ENCODE measurements at places on chromosomes 5 and 9.

- DNase-seq, result no peak
These were observed 23.7 kb downstream of the PPP3R2 start for GRCh38 chr9:101571114-101571513.

DNA sequence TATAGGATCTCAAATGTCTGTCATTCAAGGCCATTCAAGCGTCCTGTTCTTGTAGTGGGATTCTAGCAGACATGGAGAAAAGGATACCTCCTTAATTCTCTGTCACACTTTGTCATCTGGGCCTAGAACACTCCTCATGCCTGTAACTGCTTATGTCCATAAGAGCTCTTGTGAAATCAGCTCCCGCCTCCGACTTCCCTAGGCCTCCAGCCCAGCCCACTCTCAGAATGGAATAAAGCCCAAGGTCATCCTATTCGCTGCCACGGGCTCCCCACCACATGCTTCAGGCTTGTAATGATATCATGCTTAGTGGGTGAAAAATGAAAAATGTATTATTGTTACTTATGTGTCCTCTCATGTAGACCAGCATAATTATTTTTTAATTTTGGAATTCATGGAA, 632.5 kb downstream of the ISL1 start:
- DNase-seq, result no peak

GRCh38 chr9:79489261-79490000, 82.3 kb upstream of the TLE4 start:
- DNase-seq, result no peak

GRCh38 chr5:10251405-10251804, 1.3 kb downstream of the CCT5 start:
- no peak for DNase-seq

- no peak for DNase-seq
These were observed 104.6 kb downstream of the GLIS3 start for GRCh38 chr9:4195285-4195684.

- no peak for DNase-seq
These were observed at the start of gene FAM78A for GRCh38 chr9:131276094-131276888. TSS of gene FAM78A (minus strand) at chr9:131276510. CDS start at chr9:131276179, 331 bp downstream.
